Stimulated activated CD4-positive, alpha-beta T cell treated with anti-CD3 and anti-CD28 coated beads, TNF-alpha, amount 100 ng/mL, for 1 hour (primary cell): ENCODE measurements at places on chromosomes 6 and 20.

- DNase-seq = no peak
Observed at GRCh38 chr6:56021943-56022342, 146.6 kb upstream of the BMP5 start.

GRCh38 chr6:144244688-144245087 is 40.4 kb upstream of the UTRN start:
- no peak for DNase-seq

GRCh38 chr6:150410906-150411305 is 42.1 kb downstream of the IYD start:
- no peak for DNase-seq

- DNase-seq = no peak
Observed at GRCh38 chr6:163771180-163771579, 356.7 kb downstream of the QKI start.

DNA sequence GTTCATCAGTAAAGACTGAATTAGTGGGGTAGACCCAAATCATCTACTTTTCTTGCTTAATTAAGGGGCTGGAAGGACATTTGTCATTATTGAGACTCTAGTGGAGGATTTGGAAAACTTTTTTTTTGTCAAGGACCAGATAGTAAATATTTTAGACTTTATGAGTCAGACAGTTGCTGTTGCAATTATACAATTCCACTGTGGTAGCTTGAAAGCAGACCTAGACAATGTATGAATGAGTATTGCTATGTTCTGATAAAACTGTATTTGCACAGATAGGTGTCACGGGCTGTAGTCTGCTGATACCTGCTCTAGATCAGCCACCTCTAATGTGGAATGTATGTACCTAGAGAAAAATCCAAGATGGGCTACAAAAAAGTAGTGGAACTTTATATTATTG is 175.0 kb downstream of the CARMIL1 start:
- DNase-seq = no peak

DNA sequence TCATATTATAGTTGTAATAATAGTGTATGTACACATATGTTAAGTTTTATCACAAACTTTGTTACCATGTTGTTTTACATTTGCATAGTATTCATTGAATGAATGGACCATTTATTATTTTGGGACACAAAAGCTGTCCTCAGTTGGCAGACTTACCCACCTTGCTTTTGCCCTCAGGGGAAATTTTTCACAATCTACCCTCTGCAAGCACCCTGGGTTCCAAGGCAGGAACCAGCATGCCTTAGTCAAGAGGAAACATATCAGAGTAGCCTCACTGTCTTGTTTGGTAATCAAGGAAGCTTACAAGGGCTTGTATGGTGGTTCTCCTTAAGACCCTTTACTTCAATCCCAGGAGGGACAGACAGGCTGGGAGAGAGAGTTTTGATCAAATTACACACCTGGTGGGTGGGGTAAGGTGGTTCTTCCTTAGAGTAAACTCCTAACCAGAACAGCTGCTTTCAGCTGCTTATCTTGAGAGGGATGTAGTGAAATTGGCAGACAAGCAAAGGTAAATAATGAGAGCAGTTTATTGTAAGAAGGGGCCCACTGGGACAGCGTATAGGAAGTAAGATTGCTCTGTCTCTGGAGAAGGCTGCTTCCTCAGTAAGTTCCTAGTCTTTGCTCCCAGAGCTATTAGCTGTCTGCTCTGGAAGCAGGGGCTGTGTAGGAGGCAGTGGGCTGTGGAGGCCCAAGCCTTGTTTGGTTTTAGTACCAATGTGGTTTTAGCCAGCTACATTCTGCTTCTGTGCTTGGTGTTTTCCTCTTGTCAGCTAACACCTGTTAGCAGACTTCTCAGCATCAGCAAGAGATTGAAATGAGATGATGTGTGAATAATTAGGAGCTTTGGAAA is 31.1 kb downstream of the BRPF3 start:
- no peak for DNase-seq

GRCh38 chr20:46883892-46884291 is 10.8 kb upstream of the EYA2 start:
- no peak for DNase-seq

DNA sequence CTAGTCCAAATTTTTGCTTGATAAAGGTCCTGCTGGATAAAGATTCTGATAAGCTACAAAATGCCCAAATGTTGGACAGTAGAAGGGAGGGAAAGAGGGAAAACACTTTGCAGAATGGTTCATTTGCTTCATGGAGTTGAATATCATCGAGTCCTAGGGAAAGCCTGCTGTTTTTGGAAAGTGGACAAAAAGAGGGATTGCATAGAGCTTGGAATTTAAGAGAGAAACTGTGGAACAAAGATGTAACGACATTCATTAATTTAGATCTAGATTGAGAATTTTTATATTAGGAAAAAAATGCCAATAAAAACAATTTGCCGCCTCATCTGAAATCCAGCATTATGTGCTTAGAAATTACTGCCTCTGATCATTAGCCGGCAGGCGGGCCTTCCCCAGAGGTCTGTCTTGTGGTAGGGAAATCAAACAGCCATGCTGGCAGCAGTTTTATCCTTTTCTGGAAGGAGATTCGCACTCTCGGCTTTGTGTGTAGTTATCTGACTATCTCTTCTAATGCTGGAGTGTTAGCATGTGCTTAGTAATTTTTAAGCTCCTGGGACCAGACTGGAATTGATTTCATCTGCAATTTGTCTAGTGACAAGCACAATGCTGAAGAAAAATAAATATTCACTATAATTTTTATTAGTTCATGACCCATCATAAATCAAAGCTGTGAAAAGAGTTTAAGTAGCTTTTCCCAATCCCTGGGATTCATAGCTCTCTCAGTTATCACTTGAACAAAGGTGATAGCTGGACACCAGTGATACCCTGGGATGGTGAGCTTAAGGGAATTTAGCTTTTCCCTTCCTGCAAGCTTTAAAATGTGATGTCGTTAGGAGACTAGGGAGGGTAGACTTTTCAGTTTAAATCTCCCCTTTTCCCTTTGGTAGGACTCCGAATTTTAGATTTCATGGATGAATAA is 329.5 kb downstream of the PRL start:
- no peak for DNase-seq

DNA sequence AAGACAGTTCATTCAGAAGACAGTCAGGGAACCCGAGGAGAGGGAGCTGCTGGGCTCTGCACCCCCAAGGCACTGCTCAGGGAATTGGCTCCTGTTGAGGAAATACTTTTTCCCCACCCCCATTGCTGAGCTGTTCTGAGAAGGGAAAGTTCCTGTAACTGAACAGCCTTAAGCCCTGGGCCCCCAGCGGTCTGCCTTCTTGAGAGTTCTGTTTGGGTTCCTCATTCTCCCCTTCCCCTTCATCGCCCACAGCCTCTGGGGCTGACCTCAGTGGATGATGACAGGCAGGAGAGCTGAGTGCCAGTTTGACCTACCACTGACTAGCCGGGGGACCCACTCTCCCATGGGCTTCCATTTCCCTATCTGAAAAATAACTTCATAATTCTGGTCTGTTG is 10.7 kb downstream of the HCK start:
- DNase-seq = no peak

DNA sequence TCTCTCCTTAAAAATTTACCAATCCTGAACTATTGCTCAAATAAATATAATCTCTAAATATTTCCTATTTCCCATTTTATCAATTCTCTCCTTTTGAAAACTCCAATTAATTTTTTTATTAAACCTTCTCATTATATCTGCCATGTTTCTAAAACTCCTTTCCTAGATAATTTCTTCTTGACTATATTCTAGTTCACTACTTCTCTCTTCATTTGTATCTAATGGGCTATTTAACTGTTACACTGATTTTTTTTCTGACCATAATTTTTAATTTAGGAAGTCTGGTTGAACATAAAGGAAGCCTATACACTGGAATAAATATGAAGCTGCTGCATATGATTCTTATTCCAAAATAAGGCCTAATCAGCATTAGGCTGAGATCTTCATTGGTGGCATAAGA is 96.3 kb upstream of the PLN start:
- DNase-seq = no peak

DNA sequence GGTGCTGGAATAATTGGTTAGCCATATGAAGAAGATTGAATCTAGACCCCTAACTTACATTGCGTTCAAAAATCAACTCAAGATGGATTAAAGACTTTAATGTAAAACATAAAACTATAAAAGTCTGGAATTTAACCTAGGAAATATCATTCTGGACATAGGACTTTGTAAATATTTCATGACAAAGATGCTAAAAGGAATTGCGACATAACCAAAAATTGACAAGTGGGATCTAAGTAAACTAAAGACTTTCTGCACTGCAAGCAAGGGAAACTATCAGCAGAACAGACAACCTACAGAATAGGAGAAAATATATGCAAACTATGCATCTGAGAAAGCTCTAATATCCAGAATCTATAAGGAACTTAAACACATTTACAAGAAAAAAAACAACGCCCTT is 45.5 kb upstream of the SLC35F1 start:
- DNase-seq = no peak

DNA sequence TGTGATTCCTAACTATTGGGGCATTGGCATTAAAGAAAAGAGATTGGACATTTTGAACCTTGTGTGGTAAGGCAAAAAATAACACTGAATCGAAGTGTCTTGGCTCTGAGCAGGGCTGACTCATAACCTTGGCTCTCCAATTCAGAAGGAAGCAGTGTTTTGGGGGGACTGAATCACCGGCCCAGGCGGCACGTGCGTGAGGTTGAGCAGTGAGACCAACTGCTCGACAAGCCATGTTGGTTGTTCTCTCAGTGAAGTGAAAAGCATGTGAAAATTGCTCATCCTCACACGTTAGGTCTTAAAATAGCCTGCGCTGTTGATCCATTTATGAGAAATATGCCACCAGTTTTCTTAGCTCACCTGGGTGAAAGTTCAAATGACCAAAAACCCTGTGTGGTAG is 137.8 kb upstream of the SPACA1 start:
- no peak for DNase-seq

DNA sequence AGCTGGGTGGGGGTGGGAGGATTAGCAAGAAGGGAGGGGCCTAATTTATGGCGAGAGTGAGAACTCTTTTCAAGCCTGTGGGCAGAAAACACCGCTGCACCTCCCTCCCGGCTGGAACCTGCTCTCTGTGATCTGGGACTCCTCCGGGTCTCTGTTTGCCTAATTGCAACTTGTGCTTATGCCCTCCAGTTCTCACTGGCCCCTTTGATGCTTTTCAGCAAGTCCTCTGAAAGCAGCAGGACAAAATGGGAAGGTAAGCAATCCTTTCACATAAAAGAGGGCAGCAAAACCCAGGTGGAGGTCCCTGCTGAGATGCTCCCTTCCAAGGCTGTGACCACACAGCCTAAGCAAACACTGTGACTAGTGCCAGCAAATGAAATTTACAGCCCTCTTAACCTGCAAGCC is 523.0 kb upstream of the FLRT3 start:
- no peak for DNase-seq

- no peak for DNase-seq
Observed at GRCh38 chr6:152290693-152291092, 346.5 kb downstream of the SYNE1 start.

GRCh38 chr6:108916026-108916686 is 67.9 kb downstream of the ARMC2 start:
- DNase-seq = no peak

DNA sequence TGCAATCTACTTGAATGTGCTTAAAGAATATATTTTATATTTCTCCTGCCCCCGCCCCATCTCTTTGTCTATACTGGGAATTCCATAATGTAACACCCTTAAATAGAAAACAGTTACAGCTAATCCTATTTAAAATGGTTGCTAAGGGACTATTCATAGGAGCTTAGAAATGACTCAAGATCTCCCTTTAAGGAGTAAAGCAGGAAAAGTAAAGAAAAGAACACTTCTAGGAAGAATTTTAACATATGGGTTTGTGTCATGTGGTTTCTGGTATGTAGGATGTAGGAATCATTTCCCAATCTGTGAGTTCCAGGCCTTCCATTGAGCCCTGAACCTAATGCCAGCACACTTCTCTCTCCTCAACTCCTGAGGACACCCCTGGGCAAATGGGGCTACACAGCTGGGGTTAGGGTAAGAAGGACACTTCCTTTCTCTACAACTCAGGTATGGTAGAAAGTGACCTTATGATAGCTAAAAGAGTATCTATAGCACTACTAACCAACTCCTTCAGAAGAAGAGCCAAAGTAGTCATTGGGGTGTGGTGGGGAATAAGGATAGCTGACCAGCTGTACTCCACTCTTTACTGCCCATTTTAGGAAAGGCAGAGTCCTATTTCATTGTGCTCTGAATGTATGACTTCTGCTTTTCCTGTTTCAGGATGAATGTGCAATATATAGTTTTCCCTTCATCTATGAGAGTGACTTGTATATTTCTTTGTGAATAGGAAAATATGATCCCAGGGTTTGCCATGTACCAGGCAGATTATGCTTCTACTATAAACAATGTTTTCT is 27.3 kb downstream of the RIMS1 start:
- DNase-seq = no peak

DNA sequence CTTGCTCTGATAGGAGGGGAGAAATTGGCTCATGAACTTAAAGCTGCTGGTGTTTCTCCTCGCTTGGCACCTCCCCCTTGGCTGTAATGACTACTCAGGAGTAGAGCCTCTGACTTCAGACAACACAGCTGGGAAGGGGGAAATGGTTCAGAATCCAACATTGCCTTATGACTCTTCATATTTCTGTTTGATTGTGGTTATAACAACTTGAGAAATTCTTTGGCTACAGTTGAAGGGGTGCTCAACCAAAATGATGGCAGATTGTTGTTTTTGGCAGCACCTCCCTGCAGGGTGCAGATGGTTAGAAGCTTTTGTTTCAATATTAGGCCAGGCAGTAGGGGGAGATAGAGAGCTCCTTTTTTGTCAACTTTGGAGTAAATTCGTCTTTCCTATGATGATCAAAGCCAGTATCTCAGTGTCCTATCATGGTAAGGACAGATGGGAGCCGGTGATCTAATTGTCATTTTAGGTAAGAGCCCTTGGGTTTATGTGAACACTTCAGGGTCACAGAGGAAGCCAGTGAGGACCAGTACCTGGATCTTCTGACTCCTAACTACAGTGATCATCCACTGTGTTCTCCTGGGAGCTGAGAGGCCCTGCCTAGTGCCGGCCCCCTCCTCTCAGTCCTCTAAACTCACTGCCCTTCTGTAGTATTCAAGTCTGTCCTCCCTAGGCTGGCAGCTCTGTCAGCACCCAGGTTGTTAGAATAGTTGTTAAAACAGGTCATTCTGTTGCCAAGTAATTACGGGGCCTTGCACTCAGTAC is 39.9 kb downstream of the RPRD1B start:
- DNase-seq = no peak

GRCh38 chr6:54697424-54697823 is 149.1 kb upstream of the FAM83B start:
- no peak for DNase-seq

DNA sequence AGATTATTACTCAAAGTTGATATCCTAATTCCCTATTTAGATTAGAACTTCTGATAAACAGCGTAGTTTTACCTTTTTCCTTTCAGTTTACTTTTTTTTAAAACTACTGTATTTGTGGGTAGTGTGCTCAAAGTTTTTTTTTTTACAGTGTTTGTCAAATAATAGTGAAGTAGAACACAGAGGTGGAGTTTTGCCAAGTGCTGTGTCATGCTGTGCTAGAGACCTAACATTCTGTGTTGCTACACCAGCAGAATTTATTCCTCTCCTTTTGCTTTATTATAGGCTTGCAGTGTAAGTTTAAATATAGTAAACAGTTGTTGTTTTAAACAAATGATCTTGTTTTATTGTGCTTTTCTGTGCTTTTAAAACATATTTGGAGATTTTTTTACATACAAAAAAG is 125.4 kb downstream of the HIVEP1 start:
- no peak for DNase-seq
